ENCODE measurements at places on chromosomes 11 and 22.

- DNase-seq: peak; percentile 54
Measured at GRCh38 chr11:8097062-8097461, 16.1 kb downstream of the TUB start.

GRCh38 chr22:22952531-22953280 is 65.1 kb downstream of the IGLL5 start:
- no peak for DNase-seq

DNA sequence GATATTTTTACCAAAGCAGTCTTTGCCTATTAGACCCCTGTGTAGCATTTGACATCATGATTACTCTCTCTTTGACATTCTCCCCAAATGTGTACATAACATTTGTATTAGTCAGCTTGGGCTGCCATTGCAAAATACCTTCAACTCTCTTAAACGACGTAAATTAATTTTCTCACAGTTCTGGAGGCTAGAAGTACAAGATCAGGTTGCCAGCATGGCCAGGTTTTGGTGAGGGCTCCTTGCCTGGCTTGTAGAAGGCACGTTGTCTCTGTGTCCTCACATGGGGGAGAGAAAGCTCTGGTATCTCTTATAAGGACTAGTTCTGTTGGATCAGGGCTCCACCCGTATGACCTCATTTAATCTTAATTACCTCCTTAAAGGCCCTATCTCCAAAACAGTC is 12.3 kb upstream of the DLAT start:
- no peak for DNase-seq

- DNase-seq: no peak
Measured at GRCh38 chr22:34454598-34454997, 534.3 kb upstream of the LARGE1 start.

GRCh38 chr11:45859661-45860140 is 12.4 kb downstream of the CRY2 start:
- DNase-seq: no peak

DNA sequence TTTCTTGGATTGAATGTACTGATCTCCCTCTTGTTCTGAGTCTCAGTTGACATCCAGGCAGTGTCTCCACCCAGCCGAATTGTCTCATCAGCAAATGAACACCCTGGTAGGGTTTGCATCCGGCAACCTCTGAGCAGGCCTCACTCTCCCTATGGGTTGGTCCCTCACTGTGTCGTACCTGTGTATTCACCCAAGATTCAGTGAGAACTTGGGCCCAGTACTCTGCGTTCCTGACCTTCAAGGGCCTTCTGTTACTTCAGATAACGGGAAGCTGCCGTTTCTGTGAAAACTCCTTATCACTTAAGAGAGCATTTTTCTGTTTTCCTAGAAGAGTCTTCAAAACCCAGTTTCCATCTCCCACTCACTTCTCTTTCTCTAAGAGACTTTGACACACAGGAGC is 915.6 kb downstream of the TBC1D22A start:
- no peak for DNase-seq

- DNase-seq: peak; percentile 43
Measured at GRCh38 chr11:70066136-70066520, 12.0 kb upstream of the ANO1 start.

GRCh38 chr11:74646954-74647353 is 54.6 kb downstream of the POLD3 start:
- DNase-seq: no peak

- no peak for DNase-seq
Measured at GRCh38 chr11:43541993-43542392, 138.5 kb upstream of the HSD17B12 start.

DNA sequence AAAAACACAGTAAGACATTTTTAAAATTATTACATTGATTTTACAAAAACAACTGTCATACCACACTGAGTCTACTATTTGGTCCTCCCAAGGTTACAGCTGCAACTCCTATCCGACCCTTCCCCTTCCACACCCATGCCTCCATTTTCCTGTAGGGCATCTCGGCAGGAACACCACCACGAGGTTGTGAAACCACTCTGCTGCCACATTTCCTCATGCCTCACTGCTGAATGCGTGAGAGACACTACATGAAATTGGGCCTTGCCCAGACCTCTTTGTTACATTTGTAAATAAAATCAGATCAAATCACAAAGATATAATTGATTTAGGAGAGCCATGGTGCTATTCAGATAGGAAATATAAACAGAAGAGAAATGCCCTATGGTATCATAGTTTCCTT is 2.0 kb downstream of the ARHGAP32 start:
- no peak for DNase-seq

Data from activated effector memory CD4-positive, alpha-beta T cell treated with anti-CD3 and anti-CD28 coated beads, Interleukin-2, amount 50 U/mL, for 16 hours (primary cell).